ENCODE measurements at places on chromosomes 6 and 20.

DNA sequence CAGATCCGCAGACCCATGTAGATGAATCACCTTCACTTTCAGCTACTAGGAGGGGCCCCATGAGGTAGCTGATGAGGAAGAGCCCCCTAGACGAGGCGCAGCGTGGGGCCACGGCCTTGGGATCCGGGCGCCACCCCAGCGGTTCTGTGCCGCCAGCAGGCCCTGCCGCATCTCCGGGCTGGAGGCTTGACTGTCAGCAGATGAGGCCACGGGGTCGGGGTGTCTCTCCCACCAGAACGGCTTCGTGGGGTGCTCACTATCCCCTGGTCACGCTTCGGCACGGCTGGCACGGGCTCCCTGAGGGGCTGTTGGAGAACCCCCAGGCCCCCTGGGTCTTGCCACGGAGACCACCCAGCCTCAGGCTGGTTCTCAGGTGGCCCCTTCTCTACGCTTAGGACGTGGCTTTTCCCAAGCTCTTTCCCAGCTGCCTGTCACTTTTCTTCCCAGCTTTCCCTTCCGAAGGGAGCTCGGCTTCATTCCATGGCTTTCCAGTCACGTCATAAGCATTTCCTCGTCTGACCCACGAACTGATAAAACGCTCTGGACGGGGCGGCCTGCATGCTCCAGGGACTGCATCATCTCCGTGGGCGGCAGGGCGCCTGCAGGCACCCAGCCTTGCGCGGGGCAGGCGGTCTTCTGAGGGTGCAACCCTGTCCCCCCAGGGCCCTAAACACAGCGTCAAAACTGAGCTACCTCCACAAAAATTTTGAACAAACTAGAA is 85.9 kb downstream of the THBS2 start:
- DNase-seq: no peak

DNA sequence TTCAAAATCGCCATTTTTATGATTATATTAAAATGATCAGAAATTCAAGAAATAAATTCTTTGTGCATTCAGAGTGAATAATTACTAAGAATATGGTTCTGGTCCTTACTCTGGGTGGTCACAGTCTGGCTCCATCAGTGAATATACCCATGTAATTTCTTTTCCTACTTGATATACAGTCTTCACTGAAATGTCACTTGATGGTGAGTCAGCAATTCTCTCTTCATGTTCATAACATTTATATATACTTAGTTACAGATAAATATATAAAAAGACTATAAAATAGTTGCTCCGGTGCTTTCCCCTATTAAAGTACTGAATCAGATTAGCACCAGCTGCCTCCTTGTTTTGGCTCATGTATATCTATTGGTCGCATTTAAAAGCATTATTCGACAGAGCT is 56.4 kb upstream of the MTRF1L start:
- no peak for DNase-seq

DNA sequence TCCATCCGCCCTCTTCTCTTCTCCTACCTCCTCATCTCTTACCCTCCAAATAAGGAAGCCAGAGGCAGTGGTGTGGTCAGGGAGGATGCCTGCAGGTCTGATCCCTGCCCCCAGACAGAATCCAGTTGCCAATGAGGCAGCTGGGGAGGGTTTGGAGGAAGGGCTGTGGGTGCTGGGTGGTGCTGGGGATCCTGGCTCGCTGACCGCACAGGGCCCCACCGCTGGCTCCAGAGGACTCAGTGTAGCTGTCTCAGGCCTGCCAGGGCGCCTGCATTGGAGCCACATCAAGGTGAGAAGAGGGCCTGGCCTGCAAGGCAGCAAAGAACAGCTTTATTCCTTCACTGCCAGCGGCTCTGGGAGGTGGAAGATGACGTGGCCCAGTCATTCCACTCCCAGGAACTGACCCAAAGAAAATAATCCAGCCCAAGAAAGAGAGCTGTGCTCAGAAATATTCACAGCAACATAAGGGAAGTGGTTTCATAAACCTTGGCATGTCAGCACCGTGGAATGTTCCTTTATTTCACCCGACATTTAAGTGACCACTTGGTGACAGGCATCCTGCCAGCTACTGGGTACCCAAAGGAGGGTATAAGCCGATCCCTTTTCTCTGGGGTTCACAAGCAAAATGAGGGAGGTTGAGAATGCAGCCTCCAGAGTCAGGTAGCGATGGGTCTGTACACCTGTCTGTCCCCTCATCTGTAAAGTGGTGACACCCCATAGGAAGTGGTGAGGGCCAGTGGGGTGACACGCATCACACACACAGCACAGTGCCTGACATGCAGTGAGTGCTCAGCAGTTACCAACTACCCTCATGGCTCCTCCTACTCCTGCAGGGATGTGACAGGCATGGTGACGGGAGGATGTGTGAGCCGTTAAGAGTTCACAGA is 125.1 kb downstream of the SNX5 start:
- no peak for DNase-seq

- no peak for DNase-seq
Observed at GRCh38 chr6:168229368-168229752, 90.2 kb downstream of the DACT2 start.

GRCh38 chr6:88760091-88760490 is 203.3 kb downstream of the RNGTT start:
- DNase-seq: no peak

Measured in cortex of kidney (tissue), 1 donor.